ENCODE measurements at places on chromosomes 12 and 14.

- no peak for DNase-seq
Measured at GRCh38 chr12:116416166-116416565, 138.7 kb upstream of the MED13L start.

DNA sequence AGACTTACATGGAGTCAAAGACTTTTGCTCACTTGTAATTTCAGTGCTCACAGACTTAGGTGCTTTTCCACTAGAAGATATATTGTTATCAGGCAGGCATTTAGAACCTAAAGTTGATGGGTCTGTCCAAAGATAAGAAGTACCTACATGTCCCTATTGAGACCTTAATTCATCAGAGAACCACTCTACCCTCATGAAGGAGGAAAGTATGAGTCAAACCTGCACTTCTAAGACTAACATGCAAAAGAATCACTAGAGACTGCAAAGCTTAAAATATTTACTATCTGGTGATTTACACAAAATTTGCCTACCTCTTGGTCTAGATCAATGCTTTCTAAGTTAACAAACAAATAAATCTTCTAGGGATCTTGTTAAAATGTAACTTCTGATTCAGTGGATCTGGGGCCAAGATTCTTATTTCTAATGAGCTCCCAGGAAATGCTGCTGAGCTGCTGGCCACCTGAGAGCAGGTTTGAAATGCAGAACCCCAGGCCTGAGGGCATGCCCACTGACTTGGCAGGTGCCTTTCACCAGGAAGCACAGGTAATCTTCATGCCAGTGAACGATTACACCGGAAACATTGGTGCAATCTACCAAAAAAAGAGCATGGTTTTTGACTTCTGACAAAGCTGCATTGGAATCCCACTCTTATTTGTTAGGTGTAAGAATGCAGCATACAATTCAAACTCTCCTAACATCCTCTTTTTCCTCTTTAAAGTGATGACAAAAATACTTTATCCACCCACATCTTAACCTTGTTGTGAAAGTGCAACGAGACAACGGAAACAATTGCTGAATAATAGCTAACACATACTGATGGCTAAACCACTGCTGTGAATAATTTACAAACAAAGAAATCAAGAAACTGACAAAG, 214.2 kb downstream of the ADAMTS20 start:
- DNase-seq, result no peak

GRCh38 chr14:103115845-103116572, 7.3 kb upstream of the TNFAIP2 start:
- no peak for DNase-seq

DNA sequence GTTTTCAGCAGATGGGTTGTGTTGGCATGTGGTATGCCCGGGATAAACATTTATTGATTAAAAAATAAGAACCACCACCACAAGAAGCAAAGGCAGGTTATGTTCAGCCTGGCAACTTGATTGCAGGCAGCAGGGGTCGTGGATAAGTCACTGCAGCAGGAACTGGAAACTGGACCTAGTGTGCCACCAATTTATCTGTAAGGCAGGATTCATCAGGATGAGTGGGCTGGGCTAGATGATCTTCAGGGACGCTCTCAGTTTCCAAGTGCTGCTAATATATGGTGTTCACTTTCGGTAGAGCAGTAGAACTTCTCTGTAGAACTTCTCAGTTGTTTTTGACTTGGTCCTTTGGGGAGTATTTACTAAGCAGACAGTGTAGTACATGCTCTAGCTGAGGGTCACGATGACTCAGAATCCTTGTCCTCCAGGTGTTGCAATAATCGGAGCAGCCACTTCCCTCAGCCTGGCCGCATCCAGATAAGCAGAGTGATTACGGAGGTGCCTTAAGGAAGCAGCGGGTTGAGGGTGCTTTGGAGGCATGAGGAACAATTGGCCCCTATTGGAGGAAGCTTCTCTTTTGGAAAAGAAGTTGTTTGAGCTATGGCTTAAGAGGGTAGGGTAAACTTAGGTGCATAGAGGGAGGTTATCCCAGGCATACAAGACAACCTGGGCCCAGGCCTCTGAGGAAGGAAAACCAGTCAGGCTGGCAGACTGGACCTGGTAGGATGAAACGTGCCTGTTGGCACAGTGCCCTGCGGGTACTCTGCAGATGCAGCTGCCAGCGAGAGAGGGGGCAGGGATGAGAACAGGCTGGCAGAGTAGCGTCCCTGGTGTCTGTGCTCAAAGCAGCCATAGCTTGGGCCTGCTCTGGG, 104.0 kb downstream of the GPR135 start:
- no peak for DNase-seq

DNA sequence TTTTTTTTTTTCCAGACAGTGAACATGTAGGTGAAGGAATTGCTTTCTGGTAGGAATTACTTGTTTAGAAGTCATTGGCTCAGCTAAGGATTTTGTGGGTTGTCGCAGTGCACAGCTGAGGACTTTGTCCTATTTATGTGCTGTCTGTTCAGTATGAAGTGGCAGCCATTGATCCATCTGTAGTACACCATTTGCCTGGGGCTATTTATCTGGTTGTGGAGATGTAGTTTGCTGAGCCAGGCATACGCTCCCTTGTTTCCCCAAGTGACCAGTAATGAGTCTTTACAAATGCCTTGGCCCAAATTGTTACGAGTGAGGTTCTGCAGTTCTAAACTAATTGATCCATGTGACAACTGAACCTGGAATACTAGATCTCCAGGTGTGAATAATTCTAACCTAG, 140.1 kb downstream of the NRXN3 start:
- DNase-seq, result no peak

- no peak for DNase-seq
Measured at GRCh38 chr14:97640031-97640430, 842.8 kb downstream of the VRK1 start.

Data from stimulated activated CD8-positive, alpha-beta memory T cell treated with anti-CD3 and anti-CD28 coated beads, Interleukin-4, amount 100 ng/mL, for 4 hours (primary cell).